Activated naive CD4-positive, alpha-beta T cell (primary cell): ENCODE measurements at places on chromosomes 1 and 21.

- no peak for DNase-seq
Observed at GRCh38 chr1:45617618-45618017, 6.2 kb downstream of the CCDC17 start.

DNA sequence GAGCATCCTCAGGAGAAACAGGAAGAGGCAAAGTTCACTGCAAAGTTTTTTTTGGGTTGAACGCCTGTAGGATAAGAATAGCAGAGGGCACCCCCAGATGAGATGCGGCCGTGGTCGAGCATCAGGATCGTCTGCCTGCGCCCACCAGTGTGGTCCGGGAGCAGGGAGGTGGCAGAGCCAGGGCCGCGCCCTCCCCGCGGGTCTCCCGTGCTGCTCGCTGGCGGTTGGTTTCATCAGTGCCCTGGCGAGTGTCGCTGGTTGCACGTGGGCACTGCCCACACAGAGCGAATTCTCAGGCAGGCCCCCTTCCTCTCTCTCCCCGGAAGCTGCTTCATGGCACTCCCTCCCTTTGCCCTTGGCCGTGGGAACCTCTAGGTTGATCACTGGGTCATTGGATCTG, 120.0 kb downstream of the PCBP3 start:
- no peak for DNase-seq

DNA sequence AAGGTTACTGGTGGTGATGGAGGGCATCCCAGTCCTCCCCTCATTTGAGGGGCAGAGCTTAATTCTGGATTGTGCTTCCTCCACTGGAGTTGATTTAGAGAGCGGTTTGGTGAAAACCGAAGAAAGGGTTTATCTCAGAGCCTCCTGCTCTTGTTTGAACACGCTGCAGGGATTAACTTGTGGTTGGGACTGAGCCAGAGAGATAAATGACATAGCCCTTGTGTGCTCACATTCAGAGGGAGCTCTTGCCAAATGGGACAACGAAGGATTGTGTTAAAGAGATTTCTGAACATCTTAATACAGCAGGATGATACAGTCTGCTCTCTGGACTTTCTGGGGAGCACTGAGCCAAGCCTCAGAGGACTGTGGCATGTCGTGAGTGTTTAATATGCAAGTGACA, 308.2 kb downstream of the DISC1 start:
- DNase-seq = no peak

DNA sequence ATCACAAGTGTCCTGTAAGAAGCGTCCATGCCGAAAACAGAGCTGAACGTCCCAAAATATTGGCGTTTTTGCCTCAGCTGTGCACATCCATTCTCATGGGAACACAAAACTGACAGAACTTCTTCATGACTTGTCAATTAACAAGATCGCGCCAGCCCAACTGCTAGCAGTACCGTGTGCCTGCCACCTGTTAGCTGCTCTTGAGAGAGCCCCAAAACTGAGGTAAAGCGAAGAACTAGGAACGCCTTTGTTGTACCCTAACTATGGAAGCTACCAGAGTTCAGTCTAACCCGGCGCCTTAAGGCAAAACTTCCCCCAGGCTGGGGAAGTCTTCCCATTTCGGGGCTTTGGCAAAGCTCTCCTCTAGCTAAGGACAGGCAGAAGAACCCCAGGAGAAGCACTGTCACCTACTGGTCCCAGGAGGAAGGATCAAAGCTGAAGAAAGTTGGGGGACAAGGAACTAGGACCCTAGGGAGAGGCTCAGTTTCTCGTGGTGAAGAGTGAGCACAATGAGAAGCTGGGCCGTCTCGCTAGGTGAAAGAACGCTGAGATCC, 719 bp downstream of the EYA3 start:
- DNase-seq = no peak
